Stimulated activated CD8-positive, alpha-beta memory T cell treated with anti-CD3 and anti-CD28 coated beads, Interleukin-2, amount 100 ng/mL, for 1 hour (primary cell): ENCODE measurements at places on chromosomes 7 and 10.

- no peak for DNase-seq
Measured at GRCh38 chr7:22610951-22611757, 111.2 kb upstream of the STEAP1B start.

GRCh38 chr10:86635402-86635801 lies 18.9 kb upstream of the OPN4 start:
- DNase-seq: no peak

DNA sequence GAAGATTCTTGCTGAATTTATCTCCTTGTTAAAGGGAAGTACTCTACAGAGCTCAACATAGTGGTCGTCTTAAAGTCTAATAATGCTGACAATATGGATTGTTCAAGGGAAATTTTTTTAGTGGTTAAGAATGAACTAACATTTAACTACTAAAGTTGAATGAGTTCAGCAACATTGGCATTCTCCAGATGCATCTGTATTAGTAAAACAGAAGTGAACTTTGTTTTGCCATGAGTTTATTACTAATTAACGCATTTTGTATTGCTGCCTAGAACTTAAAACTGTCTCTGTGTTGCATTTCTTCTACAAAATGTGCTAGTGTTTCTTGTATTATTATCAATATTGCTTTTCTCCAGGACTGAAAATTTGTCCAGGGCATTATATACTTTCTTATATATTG lies 67.5 kb downstream of the C1GALT1 start:
- no peak for DNase-seq

GRCh38 chr10:47360419-47361040 lies 12.4 kb downstream of the RBP3 start:
- no peak for DNase-seq

GRCh38 chr10:86964061-86964846 lies 4.0 kb upstream of the ADIRF start:
- DNase-seq: no peak

DNA sequence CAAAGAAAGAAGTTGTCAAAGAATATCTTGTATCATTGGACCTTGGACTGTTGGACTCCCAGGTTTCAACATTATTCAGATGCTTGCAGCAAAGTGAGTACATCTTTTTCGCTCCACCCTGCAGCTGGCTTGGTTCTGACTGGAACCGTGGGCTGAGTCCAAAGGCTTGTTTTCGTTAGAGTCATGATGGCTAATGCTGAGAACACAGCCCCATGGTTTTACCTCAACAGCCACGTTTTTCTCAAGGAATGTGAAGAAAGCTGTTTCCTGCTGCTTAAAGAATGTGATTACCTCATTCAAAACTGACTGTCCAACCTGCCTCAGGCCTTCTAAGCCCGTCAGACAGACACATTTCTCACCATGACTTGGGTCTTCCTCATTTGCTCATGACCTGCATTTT lies 69.5 kb downstream of the STEAP1B start:
- no peak for DNase-seq

- no peak for DNase-seq
Measured at GRCh38 chr10:98956576-98957260, 278.9 kb downstream of the HPSE2 start.

- DNase-seq: no peak
Measured at GRCh38 chr7:108581655-108582491, 12.2 kb downstream of the DNAJB9 start.

DNA sequence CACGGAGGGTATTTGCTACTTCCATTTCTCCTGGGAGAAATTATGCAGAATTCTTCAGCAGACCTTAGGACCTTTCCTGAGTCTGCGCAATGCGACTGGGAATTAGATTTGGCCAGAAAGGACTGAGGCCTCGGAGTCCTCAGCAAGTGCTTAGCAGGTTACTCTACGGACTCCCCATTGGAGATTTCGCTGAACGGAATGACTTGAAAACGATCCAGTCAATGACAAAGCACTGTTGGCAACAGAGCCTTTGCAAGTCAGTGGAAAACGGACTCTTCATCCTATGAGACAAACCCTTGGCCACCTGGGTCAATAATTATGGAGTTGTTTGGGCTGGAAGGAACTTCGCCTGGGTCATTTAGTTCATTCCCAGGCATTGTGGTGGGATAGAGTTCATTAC lies 107.4 kb downstream of the FAM204A start:
- no peak for DNase-seq

GRCh38 chr7:100398239-100398638 lies 25.0 kb downstream of the PILRA start:
- no peak for DNase-seq

- DNase-seq: no peak
Measured at GRCh38 chr10:13693783-13694700, 107.3 kb downstream of the PRPF18 start.

DNA sequence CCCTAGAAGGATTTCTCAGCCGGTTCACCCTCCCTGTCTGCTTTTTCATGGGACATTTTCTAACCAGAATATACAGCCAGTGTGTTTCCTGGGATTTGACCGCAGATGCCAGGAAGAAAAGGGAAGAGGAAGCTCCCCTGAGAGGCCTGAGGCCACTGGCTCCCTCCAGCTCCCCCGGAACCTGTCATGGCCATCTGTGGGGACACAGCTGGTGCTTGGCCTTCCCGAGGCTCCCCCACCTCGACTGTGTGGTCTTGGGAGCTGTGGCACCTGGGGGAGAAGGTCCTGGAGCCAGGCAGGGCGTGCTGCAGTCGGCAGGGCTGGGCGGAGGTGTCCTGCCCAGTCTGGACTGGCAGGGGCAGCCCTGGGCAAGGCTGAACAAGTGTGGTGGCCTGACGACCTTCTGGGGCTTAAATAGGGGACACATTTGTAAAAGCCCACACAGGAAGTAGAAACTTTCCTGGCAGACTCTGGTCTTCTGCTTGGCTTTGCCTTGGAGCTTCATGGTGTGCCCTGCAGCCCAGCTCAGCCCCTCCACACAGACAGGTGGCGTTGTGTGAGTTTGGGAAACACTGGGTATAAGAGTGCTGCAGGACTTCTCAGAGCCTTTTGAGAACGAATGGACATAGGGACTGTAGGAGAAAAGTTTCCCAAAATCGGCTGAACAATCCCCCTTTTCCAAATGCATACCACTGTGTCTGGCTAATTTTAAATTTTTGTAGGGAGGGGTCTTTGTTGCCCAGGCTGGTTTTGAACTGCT lies 6.8 kb downstream of the BRI3 start:
- DNase-seq: no peak

DNA sequence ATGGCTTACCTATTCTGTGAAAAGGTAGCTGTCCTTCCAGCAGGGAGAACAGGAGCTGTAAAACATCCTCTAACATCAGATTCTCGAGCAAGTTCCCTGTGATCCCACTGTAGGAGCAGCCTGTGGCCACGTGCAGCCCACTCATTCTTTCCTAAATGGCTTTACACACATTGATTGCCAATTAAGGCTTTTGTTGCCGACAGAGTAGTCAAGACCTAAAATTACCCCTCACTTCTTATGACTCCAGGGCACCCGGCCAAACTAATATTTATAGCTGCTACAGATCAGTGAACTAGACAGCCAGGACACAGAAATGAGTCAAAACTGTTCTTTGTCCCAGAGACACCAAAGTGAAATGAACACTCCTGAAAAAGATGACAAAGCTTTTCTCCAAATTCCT lies 832.1 kb downstream of the SORCS3 start:
- DNase-seq: no peak

DNA sequence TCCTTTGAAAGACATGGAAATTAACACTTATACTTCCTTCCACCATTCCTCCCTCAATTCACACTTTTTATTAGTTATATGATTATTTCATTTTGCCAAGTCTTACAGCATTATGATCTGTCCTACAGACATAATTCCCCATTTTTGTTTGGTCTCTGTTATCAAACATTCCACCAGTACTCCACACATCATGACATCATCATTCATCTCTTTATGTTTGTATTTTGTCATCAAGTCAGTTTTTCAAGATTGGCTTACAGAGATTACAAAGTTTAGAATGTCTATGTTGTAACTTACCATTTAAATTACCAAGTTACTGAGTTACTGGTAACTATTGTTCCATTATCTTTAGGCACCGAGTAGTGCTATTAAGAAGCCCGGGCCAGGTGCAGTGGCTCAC lies 150.2 kb downstream of the HTR7 start:
- DNase-seq: no peak

GRCh38 chr10:121490871-121491519 lies 107.2 kb downstream of the FGFR2 start:
- no peak for DNase-seq

DNA sequence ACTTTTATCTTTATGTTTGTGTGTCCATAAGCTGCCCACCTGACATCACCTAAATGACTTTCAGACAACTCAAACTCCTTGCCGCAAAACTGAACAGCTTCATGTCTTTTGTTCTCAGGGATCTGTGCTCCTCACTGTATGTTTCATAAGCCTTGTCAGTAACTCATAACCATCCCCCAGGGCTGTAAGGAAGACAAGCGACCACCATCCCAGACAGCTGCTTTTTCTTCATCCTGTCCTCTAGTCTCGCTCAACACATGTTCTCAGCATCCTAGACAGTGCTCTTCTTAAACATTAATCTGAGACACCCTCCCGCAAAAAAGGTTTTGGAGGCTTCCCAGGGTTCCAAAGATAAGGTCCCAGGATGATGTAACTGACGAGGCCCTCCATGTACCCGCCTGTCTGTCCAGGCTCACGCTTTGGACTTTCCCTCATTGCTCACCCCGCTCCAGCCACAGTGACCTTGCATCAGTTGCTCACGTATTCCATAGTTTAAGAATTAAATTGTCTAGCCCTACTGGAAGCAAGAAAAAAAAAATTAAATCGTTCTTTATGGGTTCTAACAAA lies 69.8 kb downstream of the MAP3K8 start:
- DNase-seq: no peak

DNA sequence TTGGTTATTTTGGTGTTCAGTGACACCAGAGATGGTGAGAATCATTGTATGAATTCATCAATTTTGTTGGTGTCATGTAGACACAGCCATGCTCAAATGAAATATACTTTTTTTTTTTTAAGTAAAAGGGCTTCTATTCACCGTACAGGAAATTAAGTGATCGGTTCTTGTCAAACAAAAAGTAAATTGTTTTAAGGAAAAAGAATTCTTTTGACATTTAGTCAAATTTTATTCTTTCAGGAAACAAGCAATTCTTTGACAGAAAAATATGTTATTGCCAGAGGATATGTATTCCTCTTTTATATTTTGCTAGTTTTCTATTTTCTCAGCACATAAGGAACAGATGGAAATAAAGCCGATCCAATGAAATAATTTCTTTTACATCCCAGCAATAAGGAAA lies 551.9 kb downstream of the MAGI2 start:
- DNase-seq: no peak

GRCh38 chr7:130881799-130882141 lies 147.8 kb upstream of the KLF14 start:
- DNase-seq: no peak

- no peak for DNase-seq
Measured at GRCh38 chr10:69629519-69629896, 539 bp upstream of the FAM241B start.

DNA sequence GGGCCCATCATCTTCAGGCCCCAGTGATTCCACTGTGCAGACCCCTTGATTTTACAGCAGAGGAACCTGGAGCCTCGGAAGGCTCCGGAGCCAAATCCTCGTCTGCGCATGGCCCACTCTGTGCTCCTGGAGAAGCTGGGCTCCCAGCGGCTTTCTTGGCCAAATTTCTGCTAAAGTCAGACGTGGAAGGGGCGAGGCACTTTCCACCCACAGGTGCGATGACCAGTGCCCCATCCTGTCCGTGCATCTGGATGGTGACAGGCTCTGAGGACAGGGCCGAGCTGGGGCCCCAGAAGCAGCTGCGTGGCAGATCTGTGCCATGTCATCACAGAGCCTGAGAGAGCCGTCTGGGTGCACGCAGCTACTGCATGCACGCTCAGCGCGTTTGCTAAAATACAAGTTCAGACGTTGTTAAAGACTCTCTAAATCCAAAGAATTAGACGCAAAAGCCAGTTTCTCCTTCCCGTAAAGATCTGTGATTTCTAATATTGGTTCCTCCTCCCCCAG lies 57.2 kb downstream of the JAKMIP3 start:
- DNase-seq: no peak

GRCh38 chr7:142334236-142334635 lies 76.4 kb upstream of the PRSS58 start:
- DNase-seq: no peak

- DNase-seq: no peak
Measured at GRCh38 chr7:33556472-33556871, 348.9 kb upstream of the BMPER start.

DNA sequence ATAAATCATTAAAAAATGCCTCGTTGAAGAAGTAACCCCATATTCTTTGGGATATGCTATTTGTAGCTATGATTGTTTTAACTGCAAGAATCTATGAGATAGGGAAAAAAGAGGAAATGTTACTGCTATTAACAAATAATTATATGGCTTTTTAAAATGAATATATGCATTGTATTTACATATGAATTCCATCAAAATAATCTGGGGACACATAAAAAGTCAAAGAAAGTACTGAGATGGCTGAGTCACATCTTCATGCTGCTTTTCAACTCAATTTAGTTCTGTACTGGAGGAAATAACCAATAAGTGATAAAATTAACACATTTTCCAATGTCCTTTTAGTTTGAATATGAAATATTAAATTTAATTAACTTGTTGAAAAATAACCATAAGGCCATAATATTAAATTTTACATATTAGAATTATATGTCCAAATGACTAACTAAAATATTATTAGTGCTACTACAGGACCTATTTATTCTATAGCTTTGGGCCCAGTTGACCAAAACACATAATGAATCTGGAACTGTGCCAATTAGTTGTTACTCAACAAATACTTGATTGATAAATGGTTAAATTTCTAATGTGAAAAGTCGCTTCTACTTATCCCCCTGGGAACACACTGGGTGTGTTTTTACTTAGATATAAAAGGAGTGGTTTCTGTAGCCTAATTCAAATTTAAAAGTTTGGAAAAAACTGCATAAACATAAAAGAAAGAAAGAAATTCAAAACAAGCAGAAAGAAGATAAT lies 214.6 kb upstream of the PFKP start:
- no peak for DNase-seq

DNA sequence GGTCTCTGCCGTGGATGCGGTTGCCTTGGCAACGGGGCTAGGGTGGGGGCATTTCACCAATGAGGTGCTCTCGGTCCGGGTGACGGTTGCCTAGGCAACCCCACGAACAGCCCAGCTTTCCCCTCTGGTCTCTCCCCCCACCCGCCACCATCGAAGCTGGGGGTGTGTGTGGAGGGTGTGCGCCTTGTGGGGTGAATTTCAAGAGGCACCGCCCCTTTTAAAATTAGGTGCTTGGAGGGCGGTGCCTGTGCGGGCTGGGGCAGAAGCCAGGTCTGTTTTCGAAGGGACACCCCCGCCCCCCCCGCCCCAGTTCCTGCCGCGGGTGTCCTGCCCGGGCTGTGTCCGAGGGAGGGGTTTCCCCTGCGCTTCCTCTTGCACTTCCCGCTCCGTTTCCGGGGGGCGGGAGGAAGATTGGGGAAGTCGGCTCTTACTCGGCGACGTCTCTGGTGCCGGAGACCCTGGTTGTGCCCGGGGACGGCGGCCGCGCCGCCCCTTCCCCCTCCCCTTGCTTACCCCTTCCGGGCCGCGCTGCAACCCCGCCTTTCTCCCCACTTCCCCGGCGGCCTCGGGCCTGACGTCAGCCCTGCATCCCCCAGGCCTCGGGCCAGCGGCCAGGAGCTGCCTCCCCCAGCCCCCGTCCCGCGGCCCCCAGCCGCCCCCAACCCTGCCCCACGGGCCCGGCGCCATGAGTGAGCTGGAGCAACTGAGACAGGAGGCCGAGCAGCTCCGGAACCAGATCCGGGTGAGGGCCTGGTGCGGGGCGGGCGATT lies 2.2 kb downstream of the GNB2 start:
- DNase-seq: peak; percentile 72
